ENCODE measurements at places on chromosomes 2 and 18.

GRCh38 chr18:70387027-70387426 lies 98.2 kb downstream of the SOCS6 start:
- DNase-seq = no peak

- no peak for DNase-seq
Measured at GRCh38 chr2:46056541-46056940, 240.7 kb upstream of the EPAS1 start.

GRCh38 chr18:67218556-67218955 lies 298.0 kb downstream of the DSEL start:
- DNase-seq = no peak

DNA sequence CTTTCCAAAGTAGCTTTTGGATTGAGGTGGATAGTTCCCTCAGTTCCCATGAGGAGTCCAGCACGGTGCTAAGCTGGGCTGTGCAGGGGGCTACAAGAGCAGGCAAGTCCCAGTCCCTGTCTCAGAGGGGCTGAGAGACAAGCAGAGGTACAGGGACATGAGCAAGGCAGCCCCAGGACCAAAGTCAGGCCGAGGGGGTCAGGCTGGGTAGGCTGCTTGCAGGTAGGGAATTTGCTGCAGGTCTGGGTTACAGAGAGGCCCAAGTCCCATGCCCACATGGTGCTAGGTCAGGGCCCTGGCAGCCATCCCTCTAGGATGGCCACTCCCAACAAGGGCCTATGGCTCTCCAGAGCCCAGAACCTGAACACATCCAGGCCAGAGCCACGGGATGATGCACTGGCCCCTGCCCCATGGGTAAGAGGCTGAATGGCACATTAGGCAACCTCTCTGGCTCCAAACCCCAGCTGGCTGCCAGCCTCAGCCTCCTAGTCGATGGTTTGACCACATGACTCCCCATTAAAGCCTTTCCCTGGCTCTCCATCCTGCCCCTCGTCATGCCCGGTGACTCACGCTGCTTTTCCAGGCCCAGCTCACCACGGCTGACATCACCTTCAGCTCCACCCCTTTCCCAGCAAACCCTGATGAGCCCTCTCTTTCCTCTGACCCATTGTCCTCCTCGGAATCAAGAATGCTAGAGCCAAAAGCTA lies 83.7 kb downstream of the SDC1 start:
- DNase-seq = no peak

DNA sequence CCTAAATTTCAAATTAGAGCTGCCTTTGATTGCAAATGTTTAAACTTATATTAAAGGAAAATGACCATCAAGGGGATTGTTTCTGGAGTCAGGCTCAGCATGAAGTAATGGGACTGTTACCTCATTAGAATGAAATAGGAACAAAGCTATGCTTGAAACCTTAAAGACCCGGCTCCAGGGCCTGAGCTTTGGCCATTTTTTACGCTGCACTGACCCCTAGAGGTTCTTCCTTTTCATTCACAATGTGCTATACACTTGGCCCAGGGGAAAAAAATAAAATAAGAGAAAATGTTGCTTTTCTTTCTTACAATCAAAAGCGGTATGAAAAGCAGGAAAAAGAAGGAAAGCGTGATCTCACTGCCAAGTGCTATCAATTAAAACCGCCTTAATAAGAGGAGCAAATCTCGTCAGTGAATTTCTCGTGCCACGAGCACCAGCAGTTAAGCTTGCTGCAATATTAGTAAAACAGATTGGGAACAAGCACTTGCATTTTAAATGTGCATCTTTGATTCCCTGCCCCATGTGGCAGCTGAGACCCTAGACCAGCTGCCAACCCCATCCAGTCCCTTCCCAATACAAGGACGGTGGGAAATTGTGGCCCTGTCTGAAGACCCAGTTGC lies 96.6 kb downstream of the MBD2 start:
- DNase-seq = peak; percentile 56

Measured in HAP-1 (cell line).